ENCODE measurements at places on chromosomes 4 and X.

DNA sequence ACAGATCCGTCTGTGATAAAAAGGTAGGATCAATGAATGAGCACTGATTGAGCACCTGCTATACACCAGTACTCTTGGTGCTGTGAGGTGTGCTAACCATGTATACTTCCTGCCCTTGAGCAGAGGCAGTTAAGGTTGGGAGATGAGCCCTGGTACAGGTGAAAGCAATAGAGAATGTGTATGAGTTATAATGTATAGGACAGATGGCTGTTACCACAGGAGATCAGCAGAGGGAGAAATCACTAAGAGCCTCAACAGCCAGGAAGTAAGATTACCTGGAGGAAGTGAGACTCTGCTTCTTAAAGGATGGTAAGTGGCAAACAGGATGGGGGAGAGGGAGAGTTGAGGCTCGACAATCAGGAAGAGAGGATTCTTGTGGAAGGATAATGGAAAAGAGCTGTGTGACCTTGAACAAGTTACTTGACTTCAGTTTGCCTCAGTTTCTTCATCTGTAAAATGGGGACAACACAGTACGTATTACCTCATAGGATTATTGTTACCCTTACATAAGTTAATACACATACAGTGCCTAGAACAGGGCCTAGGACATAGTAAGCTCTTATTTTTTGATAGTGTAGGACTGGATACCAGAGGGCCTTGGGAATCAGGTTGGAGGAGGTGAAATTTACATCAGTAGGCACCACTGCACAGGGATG is 9.1 kb downstream of the CXCR3 start:
- DNase-seq = no peak

- DNase-seq = no peak
Observed at GRCh38 chrX:64265265-64265664, 34.9 kb upstream of the ASB12 start.

- DNase-seq = no peak
Observed at GRCh38 chr4:134601706-134602105, 400.1 kb upstream of the PABPC4L start.

DNA sequence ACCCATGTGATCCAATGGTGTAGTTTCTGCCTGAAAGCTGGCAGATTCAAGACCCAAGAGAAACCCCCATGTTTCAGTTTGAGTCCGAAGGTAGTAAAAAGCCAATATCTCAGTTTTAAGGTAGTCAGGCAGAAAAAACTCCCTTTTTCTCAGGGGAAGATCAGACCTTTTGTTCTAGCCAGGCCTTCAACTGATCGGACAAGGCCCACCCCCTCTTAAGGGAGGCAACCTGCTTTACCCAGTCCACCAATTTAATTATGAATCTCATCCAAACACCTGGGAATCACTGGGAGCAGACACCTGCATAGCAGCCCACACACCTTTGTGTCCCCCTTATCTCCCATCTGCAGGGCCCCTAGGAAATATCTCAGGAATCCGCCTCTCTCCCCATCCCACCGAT is 322.0 kb downstream of the STK32B start:
- DNase-seq = no peak

DNA sequence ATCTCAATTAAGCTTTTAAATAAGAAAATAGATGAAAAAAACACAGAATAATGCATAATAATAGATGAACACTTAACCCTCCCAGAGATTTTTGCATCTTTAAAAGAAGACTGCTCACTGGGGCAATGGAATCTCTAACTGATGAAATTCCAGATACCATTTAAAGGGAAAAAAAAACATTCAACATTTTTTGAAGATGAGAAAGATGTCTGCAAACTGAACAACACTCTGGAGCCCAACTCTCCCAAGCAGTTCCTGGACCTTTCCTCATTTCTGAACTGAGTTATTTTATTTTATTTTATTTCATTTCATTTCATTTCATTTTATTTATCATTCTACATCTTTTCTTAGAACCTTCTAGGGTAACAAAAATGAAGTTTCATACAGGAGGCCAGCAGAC is 90.7 kb downstream of the CORIN start:
- no peak for DNase-seq

GRCh38 chrX:30414144-30414543 is 105.0 kb upstream of the NR0B1 start:
- DNase-seq = no peak

- peak; percentile 53 for DNase-seq
Observed at GRCh38 chr4:57504139-57504538, 394.0 kb upstream of the IGFBP7 start.

DNA sequence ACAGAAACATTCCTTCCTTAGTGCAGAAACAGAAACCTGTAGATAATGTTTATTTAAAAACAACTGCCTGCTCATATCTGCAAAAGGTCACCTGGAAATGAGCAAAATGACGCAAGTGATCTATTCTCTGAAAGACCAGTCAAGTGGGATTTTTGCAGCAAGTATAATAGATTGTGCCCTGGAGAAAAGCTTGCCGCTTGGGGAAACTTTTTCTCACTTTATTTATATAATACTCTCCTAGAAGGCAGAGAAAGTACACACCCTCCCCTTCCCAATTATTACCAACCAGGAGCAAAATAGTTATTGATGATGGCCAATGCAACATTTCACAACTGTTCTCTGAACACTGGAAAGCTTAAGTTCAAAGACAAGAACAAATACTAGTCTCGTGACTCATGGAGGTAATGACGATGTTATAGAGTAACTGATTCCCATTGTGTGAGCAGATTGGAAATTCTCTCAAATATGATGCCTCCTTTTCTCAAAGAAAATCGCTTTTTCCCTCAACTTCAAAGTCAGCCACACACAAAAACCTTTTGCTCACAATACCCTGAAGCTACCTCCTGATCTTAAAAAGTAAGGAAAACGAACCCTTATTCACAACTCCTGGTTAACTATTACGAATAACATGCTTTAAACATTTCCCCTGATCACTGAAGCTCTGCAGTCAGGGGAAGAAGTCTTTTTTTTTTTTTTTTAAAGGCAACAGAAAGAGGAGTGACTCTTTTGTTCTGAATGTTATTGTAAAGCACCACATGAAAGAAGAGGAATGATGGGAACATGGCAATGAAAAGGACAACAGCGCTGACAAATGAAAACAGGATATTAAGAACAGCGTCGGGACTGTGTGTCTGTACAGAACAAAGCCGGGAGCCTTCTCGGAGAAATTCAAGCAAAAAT is 41.0 kb downstream of the MID1 start:
- DNase-seq = no peak

DNA sequence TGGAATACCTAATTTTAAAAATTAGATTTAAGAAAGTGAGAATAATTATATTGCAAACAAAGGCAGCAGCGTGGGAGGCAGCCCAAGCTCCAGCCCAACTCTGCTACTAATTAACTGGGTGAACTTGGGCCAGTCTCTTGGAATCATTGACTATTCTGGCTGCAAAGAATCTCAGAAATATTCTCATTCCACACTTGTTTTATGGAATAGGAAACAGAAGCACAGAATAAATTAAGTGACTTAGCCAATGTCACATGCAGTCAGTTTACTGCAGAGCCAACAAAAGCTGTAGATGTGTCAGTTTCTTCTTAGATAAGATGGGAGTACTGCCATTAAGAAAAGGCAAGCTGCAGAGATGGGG is 132.6 kb upstream of the FAM9B start:
- DNase-seq = no peak

GRCh38 chr4:139606579-139607501 is 50.8 kb upstream of the SETD7 start:
- no peak for DNase-seq

- no peak for DNase-seq
Observed at GRCh38 chrX:133402830-133403625, 12.3 kb downstream of the GPC4 start.

DNA sequence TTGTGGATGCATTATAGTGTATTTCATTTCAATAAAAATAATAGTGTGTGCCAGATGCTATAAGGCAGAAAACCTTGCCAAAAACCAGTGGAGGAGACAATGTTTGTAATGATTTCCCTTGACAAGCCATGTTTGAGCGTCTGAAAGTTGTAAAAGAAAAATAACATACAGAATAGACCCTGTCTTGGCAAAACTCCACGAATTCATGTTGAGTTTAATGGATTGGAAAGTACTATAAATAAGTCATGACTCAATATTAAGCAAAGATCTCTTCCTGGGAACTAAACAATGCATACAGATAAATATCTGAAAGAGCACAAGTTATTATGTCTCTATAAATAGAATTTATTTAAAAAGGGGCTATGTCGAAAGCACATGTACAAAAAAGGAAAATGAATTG is 543.5 kb downstream of the GABRG1 start:
- peak; percentile 68 for DNase-seq

DNA sequence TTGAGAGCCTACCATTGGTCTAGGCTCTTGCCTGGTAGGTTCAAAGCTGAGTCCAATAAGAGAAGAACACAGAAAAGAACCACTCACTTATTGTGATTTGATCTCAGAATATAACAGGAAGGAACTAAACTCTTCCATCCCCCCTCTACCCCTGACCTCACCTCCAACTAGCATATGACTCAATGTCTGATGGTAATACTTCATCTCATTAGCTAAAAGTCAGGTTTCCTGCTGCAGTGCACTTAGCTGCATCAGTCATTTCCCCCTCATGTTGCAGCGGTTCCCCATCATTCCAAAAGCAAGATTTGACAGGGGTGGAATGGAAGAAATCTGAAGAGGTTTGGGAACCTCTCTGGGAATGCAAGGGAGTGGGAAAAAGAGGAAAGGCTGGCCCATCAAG is 289.5 kb downstream of the SMARCA1 start:
- DNase-seq = no peak

- DNase-seq = peak; percentile 75
Observed at GRCh38 chrX:40543661-40544328, 37.0 kb upstream of the ATP6AP2 start.

- DNase-seq = peak; percentile 75
Observed at GRCh38 chr4:82798168-82799005, at the start of gene SCD5. SCD5 (minus strand) TSS chr4:82798796; CDS start chr4:82798537, 259 bp downstream.

DNA sequence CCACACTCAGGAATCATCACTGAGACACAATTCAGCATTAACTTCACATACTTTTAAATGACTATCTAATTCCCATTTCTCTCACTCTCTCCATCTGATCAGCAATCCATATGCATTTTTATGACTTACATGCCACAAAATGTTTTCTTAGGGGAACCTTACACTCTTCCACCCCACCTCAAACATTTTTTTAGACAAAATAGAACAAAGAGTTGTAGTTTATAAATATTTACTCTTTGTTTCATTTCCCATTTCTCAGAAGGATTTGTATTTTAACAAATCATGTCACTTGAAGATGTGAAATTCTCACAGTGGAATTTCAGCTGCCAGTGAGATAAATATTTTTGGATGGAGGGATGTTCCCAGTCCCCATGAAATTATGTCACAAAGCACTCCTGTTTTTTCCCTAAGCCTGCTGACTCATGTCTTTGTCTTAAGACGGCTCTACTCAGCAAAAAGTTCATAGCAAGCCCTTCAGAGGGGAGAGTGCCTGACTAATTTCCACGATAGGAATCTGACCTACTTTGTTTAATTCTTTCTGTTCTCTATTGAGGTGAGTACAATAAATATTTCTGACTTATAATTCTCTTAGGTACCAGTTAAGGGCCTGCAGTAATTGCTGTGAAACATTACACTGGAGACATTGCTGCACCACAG is 257.7 kb downstream of the THOC2 start:
- no peak for DNase-seq

Data from NCI-H1105 treated with DMSO at 0.1 percent for 48 hours (cell line).